ENCODE measurements at places on chromosomes 11 and 22.

DNA sequence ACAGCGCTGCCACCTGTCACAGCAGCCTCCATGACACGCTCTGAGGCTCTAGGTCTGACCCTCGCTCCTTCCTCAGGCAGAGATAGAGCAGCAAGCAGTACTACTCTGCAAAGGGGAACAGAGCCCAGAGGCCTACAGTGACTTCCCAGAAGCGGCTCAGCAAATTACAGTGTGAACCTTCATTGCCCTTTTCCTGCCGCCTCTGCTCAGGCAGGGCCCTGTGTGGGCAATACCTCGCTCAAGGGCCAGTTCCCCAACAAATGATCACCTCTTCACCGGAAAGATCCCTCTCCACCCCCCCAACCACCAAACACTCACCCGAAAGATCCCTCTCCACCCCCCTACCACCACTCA is 12.3 kb downstream of the KIAA0930 start:
- DNase-seq = no peak

GRCh38 chr11:34864424-34864823 is 51.8 kb downstream of the APIP start:
- no peak for DNase-seq

- DNase-seq = no peak
These were observed 60.5 kb downstream of the ADAMTS15 start for GRCh38 chr11:130508913-130509312.

GRCh38 chr11:110734790-110735189 is 22.6 kb upstream of the ARHGAP20 start:
- no peak for DNase-seq

DNA sequence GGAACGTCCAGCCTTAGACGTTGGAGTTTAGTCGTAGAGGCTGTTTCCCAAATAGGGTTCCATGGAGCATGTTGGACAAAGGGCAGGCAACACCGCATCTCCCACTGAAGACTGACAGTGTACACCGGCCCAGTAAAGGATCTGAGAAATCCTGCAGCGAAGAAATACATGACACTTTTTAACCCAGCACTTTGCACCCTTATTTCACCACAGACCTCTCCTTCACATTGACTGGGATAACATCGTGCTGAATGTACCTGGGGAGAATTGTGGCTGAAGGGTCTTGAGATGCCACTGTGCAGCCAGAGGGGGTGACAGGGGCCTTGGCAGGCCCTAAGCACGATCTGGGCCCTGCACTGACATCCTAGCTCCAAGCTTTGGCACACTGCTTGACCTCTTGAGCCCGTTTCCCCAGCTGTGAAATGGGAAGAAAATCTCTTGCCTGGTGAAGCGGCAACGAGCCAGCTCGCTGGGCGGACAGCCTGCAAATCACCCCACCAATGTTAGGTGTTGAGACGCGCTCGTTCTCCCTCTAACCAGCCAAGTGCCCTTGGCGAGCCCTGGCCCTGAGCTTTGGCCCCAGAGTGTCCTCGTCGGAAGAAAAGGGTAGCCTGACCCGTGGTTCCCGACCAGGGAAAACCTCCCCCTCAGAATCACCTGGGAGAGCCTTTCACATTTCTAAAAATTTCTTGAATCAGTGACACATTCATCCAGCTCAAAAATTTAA is 13.4 kb downstream of the CD5 start:
- DNase-seq = no peak

- DNase-seq = no peak
These were observed 72.1 kb downstream of the PTPRJ start for GRCh38 chr11:48052183-48053044.

GRCh38 chr11:69655479-69656428 is 14.8 kb downstream of the CCND1 start:
- DNase-seq = no peak

GRCh38 chr11:57278721-57279095 is 41.7 kb upstream of the APLNR start:
- no peak for DNase-seq

DNA sequence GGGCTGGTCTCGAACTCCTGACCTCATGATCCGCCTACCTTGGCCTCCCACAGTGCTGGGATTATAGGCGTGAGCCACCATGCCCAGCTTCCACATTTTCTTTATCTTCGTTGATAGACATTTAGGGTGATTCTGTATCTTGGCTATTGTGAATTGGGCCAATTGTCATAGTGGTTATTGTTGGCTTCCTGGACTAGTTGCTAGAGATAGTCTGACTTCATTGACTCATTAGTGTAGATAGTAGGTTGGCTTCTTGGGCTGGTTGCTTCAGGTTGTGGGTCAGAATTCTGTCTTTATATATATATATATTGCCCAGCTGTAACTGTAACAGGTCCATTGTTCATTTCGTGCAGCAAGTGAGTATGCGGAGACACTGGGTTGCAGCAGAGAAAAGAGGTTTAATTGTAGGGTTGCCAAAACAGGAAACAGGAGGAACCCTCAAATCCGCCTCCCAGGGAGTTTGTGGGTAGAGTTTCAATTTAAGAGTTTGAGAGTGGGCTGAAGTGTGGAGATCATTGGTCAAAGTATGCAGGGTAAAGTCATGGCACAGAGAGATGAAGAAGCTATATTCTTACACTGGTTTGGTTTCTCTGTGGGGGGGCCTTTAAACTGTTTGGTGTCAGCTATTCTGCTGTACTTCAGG is 22.0 kb downstream of the ATG13 start:
- DNase-seq = no peak

- DNase-seq = no peak
These were observed 4.5 kb upstream of the MYRF start for GRCh38 chr11:61747967-61748285.

DNA sequence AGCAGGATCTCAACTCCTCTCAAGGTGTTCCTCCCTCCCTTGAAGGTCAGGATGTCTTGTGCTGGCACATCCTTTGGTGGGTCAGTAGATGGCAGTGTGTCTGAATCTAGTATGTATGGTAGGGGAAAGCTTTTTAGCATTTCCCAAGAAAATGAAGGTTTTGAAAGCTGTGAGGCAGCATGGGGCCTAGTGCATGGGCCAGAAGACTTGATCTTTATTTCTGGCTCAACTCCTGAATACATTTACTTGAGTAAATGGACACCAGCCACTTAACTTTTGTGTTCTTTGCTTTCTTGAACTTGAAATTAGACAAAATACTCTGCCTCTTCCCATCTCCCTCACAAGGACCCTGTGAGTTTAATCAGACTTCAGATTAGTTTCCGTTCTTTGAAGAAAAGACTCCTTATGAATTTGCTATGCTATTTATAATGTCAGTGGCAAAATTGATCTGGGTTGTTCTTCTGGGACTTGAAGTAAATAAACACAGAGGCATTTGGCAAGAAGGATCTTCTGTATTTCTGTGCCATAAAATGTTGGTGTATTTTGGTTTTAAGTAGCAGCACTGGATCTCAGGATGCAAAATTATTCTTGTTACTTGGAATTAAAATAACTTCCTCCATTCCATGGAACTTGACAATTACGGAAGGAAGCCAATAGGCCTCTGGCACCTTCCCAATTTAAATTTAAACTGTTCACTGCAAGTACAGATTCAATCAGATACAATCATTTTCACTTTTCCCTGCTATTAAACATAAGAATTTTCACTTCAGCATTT is 288.8 kb downstream of the CASP12 start:
- no peak for DNase-seq

GRCh38 chr22:31474743-31475142 is 14.9 kb downstream of the EIF4ENIF1 start:
- DNase-seq = no peak

DNA sequence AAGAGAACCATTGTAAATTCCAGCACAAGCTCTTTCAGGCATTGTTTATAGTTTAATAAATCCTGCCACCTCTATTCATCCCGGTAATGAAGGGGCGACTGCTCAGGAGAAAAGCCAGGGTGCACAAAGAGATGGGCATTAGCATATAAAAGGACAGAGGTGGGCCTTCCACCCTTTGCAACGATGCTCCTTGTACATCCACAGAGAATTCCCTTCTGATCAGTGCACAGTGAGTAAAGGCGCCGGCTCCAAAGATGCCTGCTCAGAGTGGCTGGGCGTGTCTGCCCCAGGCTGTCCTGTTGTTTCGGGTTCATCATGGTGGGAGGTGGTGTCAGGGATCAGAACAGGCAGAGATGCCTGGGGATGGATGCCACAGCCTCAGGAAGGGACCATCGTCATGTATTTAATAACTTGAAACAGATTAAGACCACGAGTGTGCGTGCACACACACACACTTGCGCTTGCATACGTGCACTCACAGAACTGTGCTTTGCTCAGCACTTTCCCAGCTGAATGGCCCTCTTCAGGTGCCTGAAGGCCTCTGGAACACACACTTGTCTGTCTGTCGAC is 305.0 kb downstream of the TBC1D22A start:
- DNase-seq = no peak

- no peak for DNase-seq
These were observed 16.9 kb downstream of the CCDC15 start for GRCh38 chr11:124970925-124971324.

- no peak for DNase-seq
These were observed 3.1 kb downstream of the CD3D start for GRCh38 chr11:118339281-118339961.

GRCh38 chr11:61533401-61533800 is 24.9 kb downstream of the LRRC10B start:
- DNase-seq = no peak

DNA sequence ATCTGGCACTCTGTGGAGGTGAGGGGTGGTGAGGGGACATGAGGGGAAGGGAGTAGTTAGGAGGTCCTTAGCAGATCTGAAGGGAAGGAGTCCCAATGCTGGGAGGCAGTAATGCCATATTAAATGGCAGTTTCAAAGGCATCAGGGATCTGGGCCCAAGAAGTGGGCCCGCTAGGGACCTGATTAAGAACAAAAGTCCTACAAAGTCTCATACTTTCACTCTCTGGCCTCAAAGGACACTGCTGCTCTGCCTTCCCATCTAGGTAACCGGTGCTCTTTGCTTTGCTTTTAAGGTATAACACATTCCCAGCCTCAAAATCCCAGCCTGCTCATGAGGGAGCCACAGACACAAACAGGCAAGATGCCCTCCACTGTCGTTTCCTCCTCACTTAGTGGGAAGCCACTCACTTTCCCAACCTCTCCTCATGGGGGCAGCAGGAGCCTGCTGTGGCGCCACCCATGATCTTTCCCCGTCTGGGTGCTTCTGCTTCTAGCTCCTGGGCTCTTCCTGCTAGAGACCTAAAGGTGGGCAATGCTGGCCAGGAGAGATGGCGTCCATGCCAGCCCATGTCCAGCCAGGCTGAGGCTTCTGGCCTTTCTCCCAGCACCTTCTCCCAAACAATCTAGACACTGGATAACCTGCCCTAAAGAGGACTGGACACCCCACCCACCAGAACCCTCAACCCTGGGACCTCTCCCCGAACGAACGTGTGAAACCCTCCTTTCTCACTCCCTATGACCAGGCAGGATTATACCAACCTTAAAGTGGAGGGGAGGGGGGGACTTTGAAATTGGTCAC is 68.3 kb downstream of the PLEKHA7 start:
- peak; percentile 62 for DNase-seq

- DNase-seq = no peak
These were observed 34.0 kb downstream of the WNT7B start for GRCh38 chr22:45942787-45943493.
